AG09309 (cell line): ENCODE measurements at places on chromosomes 12 and 14.
A peak's percentile ranks its signal among the peaks of the same experiment; 100 is the strongest.

- DNase-seq, result peak; percentile 8
These were observed 86.9 kb upstream of the TTC7B start for GRCh38 chr14:90903101-90903500.

DNA sequence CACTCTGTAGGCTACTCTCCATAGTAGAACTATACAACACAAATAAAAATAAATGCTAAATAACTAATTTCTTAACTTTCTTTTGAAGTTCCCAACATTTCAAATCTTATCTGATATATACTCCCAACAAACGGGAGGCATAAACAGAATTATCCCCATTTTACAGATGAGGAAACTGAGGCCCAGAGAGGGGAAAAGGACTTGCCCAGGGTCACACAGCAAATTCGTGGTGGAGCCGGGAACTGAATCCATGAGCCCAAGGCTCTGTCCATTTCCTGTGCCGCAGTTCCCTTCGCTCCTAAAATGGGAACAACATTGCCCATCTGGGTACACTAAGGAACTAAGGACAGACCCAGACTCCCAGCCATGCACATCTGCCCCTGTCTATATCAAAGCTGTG, 12.2 kb downstream of the ZNF384 start:
- DNase-seq, result no peak

DNA sequence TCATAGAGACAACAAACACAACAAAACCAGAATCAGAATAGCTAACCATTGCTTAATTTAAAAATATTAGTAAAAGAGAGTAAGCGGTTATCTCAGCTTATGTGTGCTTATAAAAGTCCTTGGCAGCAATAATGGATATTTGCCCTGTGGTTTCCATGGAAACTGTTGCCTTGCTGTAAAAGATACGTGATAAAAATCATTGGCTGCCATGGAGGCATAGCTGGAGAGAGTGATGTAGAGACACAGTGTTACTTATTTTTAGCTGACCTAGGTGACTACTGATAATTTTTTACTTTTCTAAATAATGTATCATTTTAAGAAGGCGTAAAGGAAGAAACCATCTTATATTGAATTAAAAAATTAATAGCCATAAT, 92.9 kb downstream of the ERC1 start:
- peak; percentile 61 for DNase-seq

DNA sequence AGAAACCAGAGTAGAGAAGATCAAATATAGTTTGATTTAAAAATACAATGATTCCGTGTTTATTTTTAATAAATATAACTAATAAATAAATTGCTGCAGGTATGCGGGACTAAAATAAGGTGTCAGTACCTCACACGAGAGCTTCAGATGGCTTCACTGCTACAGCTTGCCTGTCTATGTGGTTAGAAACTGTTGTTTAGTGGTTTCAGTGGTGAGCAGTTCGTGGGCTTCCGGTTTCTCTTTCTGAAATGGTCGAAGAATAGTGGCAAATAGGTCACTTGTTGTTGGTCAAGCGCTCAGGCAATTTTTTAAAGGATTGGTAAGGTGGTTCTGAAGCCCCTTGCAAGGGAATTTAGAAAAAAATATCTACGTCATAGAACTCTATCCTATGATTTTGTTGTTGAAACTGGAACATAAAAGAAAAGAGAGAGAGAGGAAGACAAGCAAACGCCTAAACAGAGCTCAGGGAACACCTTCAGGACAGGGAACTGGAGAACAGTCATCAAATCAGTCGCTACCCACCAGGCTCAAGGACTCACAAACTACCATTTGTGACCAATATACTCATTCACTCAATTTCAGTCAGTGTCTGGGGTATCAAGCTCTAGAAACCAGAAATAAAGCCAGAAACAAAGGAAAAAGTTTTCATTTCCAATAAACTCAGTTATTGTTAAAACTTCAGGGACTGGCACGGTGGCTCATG, 31.3 kb downstream of the GABARAPL1 start:
- no peak for DNase-seq

- DNase-seq, result no peak
These were observed 173.3 kb downstream of the PPM1H start for GRCh38 chr12:62761658-62762057.

DNA sequence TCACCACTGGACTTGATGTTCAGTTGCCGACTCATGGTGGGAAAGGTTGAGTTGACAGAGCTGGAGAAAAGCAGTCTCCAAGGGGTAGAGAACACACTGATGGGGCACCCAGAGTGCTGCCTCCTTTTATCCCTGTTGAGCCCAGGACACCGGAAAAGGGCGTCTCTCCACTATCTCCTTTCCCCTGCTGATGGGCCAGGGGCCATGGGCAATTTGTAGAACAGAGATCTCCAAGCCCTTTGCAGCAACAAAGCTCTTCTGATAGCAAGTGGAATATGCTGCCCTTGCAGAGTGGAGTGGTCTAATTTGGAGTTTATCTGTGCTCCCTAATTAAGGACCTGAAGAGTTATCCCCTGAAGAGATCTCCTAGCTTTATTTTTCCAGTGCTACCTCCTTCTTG, at the start of gene KRT74:
Gene KRT74 (minus strand): TSS at position 101 of the 400 bp plus-strand sequence. CDS start 66 bp downstream, at position 35.
- DNase-seq, result no peak

DNA sequence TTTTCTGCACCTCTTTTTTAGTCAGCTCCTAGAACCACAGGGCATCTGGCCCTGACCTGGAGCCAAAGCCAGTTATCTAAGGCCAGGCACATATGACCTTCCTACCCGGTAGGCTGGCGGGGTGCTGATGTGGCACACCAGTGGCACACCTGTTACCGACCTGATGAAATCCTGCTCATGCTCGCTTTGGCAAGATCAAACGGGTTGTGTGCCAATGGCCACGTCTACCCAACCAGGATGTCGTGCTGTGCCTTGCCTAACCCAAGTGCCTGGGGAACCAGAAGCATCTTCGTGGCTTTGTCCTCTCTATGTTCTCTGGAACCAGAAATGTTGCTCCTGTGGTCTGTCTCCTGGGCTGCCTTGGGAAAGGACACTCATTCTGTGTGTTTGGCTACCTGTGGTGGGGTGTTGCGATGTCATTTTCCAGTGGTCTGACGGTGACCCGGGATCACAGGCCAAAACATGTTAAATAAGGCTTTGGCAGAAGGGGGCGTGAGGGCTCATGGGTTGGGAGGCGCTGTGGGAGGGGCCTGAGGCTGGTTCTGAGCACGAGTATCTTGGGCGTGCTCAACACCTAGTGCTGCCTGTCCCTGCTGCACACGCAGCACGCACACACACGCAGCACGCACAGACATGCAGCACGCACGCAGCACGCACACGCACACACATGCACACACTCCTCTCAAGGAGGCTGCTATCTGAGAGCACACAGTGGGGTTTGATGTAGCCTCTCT, 27.9 kb downstream of the CCNK start:
- no peak for DNase-seq

GRCh38 chr12:14910090-14910915, 24.6 kb upstream of the MGP start:
- DNase-seq, result no peak

- DNase-seq, result no peak
These were observed 33.5 kb upstream of the C14orf180 start for GRCh38 chr14:104545942-104546501.

GRCh38 chr12:103547929-103548328, 39.1 kb upstream of the STAB2 start:
- no peak for DNase-seq

DNA sequence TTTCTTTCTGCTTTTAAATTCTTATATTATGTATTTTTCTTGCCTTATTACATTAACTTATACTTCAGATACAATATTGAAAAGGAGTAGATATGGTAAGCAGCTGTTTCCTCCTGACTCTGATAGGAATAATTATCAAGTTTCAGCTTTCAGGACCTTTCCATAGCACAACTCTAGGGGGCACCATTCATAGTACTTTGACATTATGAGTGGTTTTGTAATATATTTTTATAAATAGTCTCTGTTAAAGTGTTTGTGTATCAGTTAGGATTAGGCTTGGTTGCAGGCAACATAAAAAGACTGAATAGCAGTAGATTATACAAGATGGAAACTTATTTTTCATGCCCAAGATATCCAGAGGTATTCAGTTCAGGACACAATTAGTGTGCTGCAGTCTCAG, 27.9 kb upstream of the PARP11 start:
- no peak for DNase-seq

DNA sequence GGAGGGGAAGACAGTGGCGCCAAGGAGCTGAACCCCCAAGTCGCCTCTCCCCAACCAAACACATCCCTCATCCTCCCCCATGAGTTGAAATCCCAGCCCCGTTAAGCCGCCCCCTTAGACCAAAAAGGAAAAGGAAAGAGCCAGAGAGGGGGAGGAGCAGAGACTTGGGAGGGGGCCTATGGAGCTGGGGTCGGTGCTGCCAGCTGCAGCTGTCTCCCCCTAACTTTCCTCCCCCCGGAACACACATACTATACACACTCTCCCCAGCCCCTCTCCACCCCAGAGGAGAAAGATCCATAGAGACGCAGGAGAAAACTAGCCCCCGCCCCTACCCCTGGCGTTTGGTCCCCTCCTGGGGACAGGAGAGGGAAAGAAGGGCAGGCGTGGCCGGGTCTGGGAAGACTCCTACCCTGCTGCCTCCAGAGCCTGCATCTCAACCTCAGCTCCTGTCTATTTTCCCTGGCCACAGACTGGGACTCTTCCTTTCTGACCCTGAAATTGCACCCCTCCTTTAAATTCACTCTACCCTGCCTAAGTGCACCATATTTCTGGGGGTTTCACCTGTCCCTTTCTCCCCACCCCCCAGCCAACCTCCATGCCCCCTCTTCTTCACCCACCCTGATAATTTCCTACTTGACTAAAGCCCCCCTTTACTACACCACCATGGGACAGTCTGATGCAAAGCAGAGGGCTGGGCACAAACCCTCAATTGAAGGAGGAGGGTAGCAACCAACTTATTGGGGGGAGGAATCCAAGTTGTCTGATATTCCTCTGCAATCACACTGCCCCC, 1.7 kb upstream of the HOXC9 start:
- DNase-seq, result no peak

- no peak for DNase-seq
These were observed 404.9 kb downstream of the FLRT2 start for GRCh38 chr14:85934886-85935254.

DNA sequence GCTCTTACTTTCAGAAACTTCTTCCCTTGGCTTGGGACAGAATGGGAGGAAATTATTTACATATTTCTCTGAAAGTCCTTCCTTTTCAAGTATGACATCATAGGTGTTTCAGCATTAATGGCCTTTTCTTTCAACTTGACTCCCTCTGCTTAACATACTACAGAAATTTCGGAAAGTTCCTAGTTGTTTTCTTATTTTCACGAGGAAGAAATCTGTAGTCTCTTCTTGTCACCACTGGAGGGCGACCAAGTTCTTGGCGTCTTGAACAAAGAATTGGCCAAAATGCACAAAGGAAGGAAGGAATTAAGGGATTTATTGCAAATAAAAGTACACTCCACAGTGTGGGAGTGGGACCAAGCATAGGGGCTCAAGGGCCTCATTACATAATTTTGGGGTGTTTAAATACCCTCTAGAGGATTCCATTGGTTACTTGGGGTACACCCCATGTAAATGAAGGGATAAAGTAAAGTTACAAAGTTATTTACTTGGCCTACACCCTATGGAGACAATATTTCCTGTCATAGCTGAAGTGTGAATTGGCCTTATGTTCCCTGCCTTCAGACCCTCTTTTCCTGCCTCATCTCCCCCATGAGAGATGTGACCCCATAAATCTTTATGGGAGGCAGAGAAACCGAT, 70.4 kb downstream of the RPL10L start:
- DNase-seq, result no peak

DNA sequence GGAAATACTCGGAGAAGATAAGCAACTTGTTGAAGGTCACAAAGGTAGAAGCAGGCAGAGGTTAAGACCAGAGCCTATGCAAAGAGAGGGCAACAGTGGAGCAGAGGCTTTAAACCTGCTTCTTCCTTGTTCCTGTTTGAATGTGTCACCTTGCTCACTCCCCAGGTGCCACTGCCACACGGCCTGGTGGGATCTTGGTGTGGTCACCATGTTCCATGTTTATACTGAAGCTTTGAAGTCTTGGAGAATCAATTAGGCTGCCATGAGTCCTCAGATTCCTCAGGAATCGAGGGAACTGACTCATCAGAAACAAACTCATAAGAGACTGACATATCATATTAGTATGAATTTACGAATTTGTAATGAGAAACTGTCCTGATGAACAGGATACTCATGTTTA, 46.8 kb downstream of the IQSEC3 start:
- DNase-seq, result no peak
